ENCODE measurements at places on chromosomes 3 and 15.

DNA sequence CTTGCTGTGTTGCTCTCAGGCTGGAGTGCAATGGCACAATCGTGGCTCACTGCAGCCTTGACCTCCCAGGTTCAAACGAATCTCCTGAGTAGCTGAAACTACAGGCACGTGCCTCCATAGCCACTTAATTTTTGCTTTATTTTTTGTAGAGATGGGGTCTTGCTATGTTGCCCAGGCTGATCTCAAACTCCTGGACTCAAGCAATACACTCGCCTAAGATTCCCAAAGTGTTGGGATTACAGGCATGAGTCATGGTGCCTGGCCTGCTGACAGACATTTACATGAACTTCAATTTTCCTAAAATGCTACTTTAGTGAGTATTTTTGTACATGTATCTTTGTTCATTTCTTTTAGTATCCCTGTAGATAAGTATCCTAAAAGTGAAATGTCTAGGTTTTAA, 132.3 kb downstream of the SUCLG2 start:
- DNase-seq, result no peak

GRCh38 chr3:160754855-160755747, 930 bp upstream of the PPM1L start:
- peak; percentile 94 for DNase-seq

- DNase-seq, result no peak
Measured at GRCh38 chr3:187932530-187932929, 187.3 kb upstream of the BCL6 start.

GRCh38 chr3:179972881-179973423, 63.8 kb downstream of the PEX5L start:
- DNase-seq, result no peak

Data from activated CD4-positive, alpha-beta memory T cell treated with anti-CD3 and anti-CD28 coated beads, Interleukin-2, amount 10 ng/mL, durations not matched to agents 7 days and 5 days (primary cell).